CD4-positive, alpha-beta T cell treated with Interleukin-6 at 100 ng/mL for 8 hours (primary cell): ENCODE measurements at places on chromosomes 16 and 17.

DNA sequence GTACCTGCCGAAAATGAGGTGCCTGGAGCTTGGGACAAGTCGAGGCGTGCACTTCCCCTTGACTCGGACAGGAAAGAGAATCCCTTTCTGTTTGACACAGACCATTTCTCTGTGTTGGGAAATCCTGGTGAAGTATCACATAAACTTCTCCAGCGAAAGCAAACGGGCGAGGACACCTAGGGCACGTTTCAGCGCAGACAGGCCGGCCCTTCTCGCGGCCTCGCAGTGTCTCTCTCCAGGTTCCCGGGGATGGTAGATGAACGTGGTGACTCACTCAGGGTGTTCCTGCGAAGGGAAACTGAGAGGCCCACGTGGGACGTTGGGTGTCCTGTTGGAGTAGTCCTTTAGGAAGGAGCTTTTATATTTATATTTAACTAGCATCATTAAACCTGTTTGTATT is 36.3 kb upstream of the ZNF750 start:
- DNase-seq: no peak

DNA sequence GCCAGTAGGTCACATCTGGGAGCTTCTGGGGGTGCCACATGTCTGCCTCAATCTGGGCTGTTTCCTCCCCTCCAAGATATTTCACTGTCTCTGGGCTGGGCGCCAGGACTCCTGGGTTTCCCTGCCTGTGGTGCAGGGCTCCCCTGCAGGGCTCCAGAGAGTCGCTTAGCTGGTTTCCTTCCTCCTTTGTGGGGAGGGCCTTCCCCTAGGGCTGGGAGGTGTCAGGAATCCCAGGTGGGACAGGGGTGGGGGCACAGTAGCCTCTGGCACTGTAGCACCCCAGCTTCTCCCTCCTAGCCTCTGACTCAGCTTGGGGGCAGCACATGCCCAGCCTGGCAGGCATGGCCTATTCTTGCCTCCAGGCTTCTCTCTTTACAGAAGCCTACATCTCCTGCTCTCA is 2.6 kb downstream of the RARA start:
- no peak for DNase-seq

DNA sequence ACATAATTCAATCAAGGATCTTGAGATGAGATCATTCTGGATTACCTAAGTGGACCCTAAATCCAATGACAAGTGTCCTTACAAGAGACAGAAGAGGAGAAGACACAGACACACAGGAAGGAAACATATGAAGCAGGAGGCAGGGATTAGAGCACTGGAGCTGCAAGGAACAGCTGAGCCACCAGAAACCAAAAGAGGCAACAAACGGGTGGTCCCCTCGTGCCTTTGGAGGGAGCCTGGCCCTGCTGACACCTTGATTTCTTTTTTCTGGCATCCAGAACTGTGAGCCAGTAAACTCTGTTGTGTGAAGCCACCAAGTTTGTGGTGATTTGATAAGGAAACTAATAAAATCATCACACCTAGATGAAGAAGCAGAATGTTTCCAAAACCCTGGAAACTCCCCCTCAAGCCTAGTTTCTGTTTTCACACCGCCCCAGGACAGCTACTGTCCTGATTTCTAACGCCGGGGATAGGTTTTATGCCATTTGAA is 115.2 kb downstream of the PITPNC1 start:
- DNase-seq: no peak

GRCh38 chr17:75077072-75077495 is 10.7 kb upstream of the SLC16A5 start:
- DNase-seq: no peak

DNA sequence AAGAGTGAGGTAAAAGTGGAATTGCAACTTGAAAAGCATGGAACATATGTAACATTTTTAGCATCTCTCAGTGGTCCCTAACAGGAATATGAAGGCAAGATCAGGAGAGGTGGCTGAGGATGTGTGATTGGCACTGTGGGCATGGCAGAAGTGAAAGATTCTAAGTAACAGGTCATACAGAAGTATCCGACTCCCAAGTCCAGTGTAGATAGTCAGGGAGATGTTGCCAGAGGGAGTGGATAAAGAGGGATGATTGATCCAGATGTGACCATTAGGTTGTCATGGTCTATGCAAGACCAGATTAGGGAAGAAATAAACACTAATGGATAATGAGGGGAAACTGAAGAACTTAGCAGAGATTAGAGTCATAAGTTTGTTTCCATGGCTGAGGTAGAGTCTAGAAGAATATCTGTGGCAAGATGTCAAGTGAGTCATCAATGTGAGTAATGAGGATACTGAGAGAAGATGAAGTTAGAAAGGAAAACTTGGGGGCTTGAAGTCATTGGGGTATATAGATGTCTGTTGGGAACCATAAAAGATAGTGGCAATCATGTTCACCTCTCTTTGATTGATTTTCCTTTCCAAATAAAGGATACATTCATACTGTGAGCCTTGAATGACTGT is 23.9 kb upstream of the CAPNS2 start:
- DNase-seq: no peak

- DNase-seq: no peak
These were observed 21.3 kb downstream of the GNA13 start for GRCh38 chr17:65035191-65035590.

DNA sequence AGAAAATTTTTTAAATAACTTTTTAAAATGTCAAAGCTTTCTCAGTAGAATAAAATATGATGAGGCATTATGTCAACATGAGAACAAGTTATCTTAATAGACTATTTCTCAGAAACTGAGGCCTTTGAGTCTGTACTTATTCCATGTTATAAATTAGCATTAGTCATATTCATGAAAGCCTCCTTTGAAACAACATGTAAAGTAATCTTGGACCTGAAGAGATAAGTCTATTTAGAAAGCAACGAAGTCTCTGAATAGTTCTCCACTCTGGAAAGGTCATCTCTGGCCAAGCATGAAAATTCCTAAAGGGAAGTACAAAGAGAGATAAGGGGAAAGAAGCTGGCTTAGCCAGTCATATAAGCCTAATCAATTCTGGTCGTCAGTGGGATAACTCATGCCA is 150.8 kb downstream of the CYB561 start:
- no peak for DNase-seq

GRCh38 chr17:75571197-75571884 is 16.3 kb upstream of the MYO15B start:
- no peak for DNase-seq

DNA sequence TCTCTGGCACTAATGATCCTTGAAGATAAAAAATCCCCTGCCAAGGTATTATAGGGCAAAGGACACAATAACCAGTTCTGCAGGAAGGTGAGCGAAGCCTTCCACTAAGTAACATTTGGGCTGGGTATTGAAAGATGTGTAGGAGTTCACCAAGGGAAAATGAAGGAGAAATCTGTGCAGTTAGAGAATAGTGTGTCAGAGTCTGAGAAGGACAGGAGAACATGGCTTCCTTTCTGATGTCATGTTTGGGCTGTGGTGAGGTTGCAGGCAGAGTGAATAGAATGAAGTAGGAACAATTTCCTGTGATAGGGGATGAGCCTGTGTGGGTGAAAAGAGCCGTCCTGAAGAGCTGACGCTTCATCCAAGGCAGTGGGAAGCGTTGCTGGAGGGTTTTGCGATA is 24.1 kb upstream of the CIITA start:
- DNase-seq: no peak

DNA sequence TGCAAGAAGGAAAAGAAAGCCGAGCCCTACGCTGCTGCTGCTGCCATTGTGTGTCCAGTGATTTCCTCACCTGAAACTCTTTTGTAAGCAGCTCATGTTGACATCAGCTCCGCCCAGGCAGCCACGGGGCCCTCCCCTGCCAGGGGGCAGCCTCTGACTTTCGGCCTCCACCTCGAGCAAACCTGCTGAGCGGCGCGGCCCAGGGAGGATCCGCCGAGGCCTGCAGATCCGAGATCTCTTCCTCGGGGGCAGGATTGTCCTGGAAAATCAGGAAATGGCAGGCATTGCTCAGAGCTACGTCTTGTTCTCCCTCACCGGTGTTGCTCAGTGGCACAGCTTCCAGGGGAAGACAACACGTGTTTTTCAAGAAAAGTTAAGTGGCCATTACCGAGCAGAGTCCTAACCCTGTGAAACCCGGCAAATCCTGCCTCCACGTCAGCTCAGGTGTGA is 35.6 kb upstream of the ZNF750 start:
- no peak for DNase-seq

DNA sequence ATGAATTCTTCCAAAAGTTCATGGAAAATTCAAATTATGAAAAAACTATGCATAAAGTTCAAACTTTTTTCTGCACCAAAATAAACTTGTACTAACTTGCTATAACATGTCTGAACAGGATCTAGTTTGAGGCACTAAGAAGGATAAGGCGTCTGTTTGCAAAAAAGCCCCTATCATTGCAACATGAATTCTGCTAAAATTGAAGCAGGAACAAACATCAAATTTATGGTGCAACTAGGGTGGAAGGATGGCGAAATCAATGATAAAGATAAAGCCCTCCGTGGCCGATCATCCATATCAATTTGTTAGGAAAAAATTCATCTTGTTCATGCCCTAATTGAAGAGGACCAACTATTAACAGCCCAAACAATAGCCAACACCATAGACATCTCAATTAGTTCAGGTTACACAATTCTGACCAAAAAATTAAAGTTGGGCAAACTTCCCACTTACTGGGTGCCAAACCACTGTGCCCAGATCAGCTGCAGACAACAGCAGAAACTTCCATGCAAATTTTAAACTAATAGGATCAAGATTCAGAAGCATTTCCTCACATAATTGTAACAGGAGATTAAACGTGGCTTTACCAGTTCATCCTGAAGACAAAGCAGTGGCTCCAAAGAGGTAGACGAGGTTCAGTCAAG is 12.9 kb downstream of the IL21R start:
- no peak for DNase-seq

- DNase-seq: no peak
These were observed 5.3 kb downstream of the CNP start for GRCh38 chr17:41971721-41972523.

- DNase-seq: no peak
These were observed 61.0 kb downstream of the SMPD3 start for GRCh38 chr16:68387301-68387700.

GRCh38 chr16:86457501-86458148 is 52.7 kb upstream of the FOXF1 start:
- no peak for DNase-seq

GRCh38 chr16:81566086-81567007 is 121.7 kb downstream of the CMIP start:
- no peak for DNase-seq

GRCh38 chr16:57316390-57317017 is 32.0 kb upstream of the PLLP start:
- DNase-seq: no peak

GRCh38 chr17:65197201-65197600 is 60.0 kb downstream of the RGS9 start:
- no peak for DNase-seq

GRCh38 chr17:6097005-6097279 is 26.8 kb downstream of the WSCD1 start:
- DNase-seq: no peak

DNA sequence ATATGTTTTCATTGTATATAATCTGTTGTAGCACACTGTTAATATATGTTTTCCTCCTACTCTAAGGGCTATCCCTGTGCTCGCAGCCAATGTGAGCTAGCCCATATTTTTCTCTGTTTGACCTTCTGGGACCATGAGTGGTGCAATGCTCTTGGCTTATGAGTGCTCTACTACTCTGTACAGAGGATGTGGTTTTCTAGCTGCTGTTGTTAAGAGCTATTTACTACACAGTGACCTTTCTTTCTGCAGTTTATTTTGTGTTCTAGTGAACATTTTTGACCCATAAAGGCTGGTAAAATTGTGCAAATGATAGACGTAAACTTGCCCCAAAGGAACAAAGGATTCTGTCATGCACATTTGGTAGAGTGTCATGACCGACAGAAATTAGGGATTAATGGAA is 84.1 kb upstream of the CPHXL start:
- DNase-seq: no peak

GRCh38 chr17:34347063-34347462 is 9.2 kb upstream of the CCL13 start:
- no peak for DNase-seq

- no peak for DNase-seq
These were observed 86.5 kb upstream of the LHX1 start for GRCh38 chr17:36850790-36851189.

DNA sequence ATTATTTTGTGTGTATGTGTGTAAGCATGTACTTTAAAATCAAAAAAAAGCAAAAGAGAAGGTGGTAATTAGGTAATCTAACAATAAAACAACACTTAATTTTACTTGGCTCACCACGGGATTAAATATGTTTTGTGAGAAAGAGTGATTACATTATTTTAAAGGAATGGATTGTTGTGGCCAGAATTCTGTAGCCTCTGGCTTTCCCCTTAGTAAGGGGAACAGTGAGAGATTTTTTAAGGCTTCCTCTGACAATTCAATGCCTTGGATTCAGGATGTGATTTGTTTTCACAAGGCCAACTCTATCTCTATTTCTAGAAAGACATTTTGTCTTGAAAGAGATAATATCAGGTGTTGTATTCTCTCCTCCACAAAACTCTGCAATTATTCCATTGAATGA is 560.3 kb upstream of the CDH8 start:
- no peak for DNase-seq

- no peak for DNase-seq
These were observed 6.2 kb downstream of the SAMD14 start for GRCh38 chr17:50123649-50124349.

DNA sequence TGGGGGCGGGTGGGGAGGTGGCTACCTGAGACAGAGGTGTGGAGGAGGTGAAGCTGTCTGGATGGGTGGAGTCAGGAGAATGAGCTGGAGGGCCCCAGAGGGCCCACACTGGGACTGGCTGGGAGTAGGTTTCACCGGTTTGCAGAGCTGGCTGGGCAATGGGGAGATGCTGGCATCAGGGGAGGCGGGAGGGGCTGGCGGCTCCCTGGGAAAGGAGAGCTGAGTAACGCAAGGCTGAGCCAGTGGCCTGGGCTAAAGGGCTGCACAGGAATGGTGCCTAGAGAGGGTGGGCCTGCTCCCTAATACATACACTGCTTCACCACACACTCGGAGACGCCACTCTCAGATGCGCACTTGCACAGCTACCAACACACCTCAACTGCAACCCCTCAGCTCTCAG is 12.4 kb downstream of the P3H4 start:
- no peak for DNase-seq

- no peak for DNase-seq
These were observed 66.3 kb upstream of the METRNL start for GRCh38 chr17:83012868-83013778.

GRCh38 chr16:2180962-2181923 is 15.2 kb downstream of the CASKIN1 start:
- DNase-seq: no peak
